ENCODE measurements at places on chromosomes 3 and 15.

- DNase-seq = peak; percentile 59
Observed at GRCh38 chr3:155362808-155363689, 69.6 kb upstream of the STRIT1 start.

GRCh38 chr3:42942693-42943092 is 36.4 kb upstream of the GASK1A start:
- no peak for DNase-seq

DNA sequence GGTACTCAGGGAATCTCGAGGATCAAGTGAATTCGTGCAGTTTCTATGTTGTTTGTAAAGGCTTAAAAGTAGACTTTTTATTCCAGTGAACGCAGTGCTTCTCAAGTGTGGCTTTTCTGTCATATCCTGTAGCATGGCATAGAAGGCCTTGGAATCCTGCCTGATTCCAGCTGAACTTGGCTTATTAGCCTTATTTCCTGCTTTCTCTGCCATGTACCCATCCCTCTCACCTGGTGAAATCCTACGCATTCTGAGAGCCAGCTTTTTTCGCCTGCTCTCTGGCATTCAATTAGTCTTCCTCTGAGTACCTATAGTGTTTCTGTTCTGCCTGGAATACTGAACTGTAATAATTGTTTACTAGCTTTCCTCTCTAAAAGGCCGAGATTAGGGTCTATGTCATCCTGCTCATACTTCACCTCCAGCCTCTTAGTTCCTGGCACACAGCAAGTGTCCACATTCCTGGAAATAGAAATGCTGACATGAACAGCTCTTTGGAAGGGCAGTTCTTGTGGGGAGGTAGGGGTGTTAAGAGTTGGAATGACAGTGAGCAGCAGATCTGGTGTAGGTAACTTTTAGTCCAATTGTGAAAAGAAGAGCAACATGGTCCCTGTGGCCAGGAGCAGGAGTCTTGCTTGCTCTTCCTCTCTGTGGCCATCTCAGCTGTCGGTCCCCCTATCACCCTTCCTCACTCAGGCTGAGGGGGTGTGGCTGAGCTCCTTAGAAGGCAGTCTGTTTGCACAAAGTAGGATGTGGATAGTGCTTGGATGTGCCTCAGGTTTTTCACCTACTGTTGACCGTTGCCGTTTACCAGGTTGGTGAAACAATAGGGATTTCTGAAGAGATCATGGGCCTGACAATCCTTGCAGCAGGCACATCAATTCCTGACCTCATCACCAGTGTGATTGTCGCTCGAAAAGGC is 30.4 kb downstream of the SLC24A1 start:
- DNase-seq = no peak

GRCh38 chr15:25989327-25989726 is 126.2 kb upstream of the ATP10A start:
- no peak for DNase-seq

- DNase-seq = no peak
Observed at GRCh38 chr3:43874731-43875130, 184.0 kb downstream of the ABHD5 start.

- DNase-seq = peak; percentile 6
Observed at GRCh38 chr15:47184908-47185801, 532.1 kb upstream of the SEMA6D start.

- no peak for DNase-seq
Observed at GRCh38 chr3:129173206-129173605, 10.5 kb downstream of the CNBP start.

GRCh38 chr3:52291508-52292181 is 4.0 kb downstream of the GLYCTK start:
- no peak for DNase-seq

GRCh38 chr3:6079561-6080179 is 781.2 kb upstream of the GRM7 start:
- no peak for DNase-seq

- no peak for DNase-seq
Observed at GRCh38 chr3:180918542-180918941, 6.1 kb downstream of the FXR1 start.

GRCh38 chr15:51879555-51879954 is 50.1 kb downstream of the TMOD3 start:
- peak; percentile 73 for DNase-seq

DNA sequence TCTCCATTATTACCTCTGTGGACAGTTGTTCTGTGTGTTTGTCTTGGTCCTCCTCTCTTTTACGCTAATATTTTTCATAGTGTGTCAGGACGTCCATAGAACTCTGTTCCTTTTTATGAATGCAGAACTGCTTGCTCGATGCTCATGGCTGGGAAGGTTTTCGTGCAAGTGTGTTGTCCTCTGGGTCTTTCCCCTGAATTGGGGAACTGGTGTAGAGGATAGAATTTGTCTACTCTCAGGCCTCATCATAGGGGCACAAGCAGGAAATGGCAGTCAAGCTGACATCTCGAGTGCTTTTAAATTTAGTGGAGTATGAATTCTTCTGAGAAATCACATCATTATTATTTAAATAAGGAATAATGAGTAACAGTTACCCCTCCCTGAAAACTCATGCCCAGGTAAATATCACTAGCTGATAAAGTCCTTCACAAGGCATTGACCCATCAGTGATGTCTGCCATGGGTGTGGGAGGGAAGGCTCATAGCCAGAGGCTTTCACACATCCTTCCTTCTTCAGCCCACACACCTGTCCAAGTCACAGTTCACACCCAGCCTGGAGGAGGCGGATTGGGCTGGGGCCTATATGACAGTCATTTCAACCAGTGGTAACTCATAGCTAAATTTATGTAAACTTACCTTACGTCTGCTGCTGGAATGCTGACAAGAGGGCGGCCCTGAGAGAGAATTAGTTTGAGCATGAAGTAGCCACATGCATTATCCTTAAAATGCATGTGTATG is 226.1 kb downstream of the PLCL2 start:
- no peak for DNase-seq

DNA sequence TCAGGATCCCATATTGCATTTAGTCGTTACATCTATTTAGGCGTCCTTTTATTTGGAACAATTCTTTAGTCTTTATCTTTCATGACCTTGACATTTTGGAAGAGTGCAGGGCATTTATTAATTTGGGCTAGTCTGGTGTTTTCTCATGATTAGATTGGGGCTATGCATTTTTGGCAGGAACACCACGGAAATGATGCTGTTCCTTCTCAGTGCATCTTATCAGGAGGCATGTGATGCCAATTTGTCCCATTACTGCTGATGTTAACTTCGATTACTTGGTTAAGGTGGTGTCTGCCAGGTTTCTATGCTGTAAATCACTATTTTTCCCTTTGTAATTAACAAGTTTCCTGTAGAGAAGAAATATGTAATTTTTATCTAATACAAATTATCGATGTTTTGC is 18.1 kb upstream of the VWA5B2 start:
- DNase-seq = no peak

Measured in astrocyte of the spinal cord (primary cell).